ENCODE measurements at places on chromosomes 6 and 20. TPM values are rescaled to one million over a fixed set of nuclear protein-coding genes. Genes with fewer than 3 reads are reported as not detected.

The RNGTT gene
- 69.2 TPM for total RNA-seq

The MUC21 gene
- total RNA-seq: not detected

The OR12D3 gene
- not detected for total RNA-seq

The TPD52L1 gene
- 24.7 TPM for total RNA-seq

The SPTLC3 gene
- 3.5 TPM for total RNA-seq

The SOX18 gene
- total RNA-seq: 1.6 TPM

The SLC4A11 gene
- total RNA-seq: not detected

The ANGPT4 gene
- 0.23 TPM for total RNA-seq

The OOEP gene
- total RNA-seq: not detected

The SRXN1 gene
- total RNA-seq: 19.1 TPM

The KCNQ5 gene
- total RNA-seq: 5.5 TPM

The SLC32A1 gene
- total RNA-seq: 34.4 TPM

The PCK1 gene
- not detected for total RNA-seq

The TAGAP gene
- 1.6 TPM for total RNA-seq

The ZSCAN31 gene
- total RNA-seq: 10.8 TPM

The BMP5 gene
- 5.5 TPM for total RNA-seq

The BPI gene
- 0.46 TPM for total RNA-seq

The PCSK2 gene
- total RNA-seq: 30.2 TPM

The GTSF1L gene
- not detected for total RNA-seq

The C6orf58 gene
- total RNA-seq: 1.2 TPM

The TRERF1 gene
- total RNA-seq: 4.8 TPM

The CD24 gene
- total RNA-seq: 640 TPM

The RAD21L1 gene
- total RNA-seq: not detected

The C20orf141 gene
- total RNA-seq: not detected

The LEMD2 gene
- 31.8 TPM for total RNA-seq

The B4GALT5 gene
- 76.8 TPM for total RNA-seq

The CLDN20 gene
- not detected for total RNA-seq

The SRSF12 gene
- 45.0 TPM for total RNA-seq

The KCNK5 gene
- not detected for total RNA-seq

The ADGRG6 gene
- 9.9 TPM for total RNA-seq

The MATN4 gene
- total RNA-seq: 4.8 TPM

The SIRPD gene
- not detected for total RNA-seq

The OSER1 gene
- 36.0 TPM for total RNA-seq

The C4A gene
- total RNA-seq: 45.9 TPM

The GATA5 gene
- total RNA-seq: not detected

The GPR6 gene
- 12.2 TPM for total RNA-seq

The PTCRA gene
- not detected for total RNA-seq

The HCRTR2 gene
- total RNA-seq: 30.0 TPM

The CPNE5 gene
- 36.0 TPM for total RNA-seq

The BMP6 gene
- total RNA-seq: 5.1 TPM

The CTAGE9 gene
- total RNA-seq: not detected

The CST7 gene
- total RNA-seq: 0.69 TPM
